ENCODE measurements at places on chromosomes 4 and X.

GRCh38 chr4:10075158-10075863 is 41.3 kb downstream of the WDR1 start:
- no peak for DNase-seq

DNA sequence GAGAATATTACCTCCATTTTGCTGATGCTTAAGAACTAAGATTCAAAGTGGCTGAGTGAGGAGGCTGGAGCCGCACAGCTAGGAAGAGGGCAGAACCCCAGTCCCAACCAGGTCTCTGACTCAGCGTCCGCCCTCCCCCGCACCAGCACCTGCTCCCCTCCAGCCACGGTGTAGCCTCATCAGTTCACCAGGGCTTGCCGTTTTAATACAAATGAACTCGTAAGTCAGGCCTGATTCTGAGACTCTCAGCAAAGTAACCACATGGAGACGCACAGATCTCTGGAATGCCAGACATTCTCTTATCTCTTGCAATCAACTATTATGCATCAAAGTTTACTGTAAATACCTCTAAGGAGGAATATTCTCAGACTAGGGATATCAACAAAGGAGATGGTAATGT is 52.4 kb downstream of the ENPP6 start:
- DNase-seq = no peak

DNA sequence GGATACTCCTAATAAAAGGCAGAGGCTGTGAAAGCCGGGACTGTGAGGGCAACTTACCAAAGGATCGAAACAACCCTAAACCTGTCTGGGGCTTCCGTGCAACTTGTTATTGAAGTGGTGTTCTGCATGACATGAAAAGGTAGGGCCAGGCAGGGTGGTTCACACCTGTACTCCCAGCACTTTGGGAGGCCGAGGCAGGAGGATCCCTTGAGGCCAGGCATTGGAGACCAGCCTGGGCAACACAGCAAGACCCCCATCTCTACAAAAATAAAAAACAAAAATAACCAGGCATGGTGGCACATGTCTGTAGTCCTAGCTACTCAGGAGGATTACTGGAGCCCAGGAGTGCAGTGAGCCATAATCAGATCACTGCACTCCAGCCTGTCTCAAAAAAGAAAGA is 12.3 kb downstream of the CASP3 start:
- DNase-seq = no peak

GRCh38 chrX:9191392-9191791 is 157.5 kb upstream of the FAM9B start:
- DNase-seq = no peak

DNA sequence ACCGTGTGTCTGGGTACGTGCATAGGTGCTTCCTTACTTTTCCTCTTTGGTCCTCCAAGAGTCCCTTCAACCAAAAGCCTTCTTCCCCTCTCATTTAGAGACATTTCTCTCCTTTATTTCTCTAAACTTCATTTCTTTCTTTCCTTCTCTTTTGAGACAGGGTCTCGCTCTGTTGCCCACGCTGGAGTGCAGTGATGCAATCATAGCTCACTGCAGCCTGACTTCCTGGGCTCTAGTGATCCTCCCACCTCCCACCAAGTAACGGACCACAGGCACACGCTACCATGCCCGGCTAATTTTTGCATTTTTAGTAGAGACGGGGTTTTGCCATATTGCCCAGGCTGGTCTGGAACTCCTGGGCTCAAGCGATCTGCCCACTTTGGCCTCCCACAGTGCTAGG is 42.2 kb downstream of the ACOX3 start:
- no peak for DNase-seq

DNA sequence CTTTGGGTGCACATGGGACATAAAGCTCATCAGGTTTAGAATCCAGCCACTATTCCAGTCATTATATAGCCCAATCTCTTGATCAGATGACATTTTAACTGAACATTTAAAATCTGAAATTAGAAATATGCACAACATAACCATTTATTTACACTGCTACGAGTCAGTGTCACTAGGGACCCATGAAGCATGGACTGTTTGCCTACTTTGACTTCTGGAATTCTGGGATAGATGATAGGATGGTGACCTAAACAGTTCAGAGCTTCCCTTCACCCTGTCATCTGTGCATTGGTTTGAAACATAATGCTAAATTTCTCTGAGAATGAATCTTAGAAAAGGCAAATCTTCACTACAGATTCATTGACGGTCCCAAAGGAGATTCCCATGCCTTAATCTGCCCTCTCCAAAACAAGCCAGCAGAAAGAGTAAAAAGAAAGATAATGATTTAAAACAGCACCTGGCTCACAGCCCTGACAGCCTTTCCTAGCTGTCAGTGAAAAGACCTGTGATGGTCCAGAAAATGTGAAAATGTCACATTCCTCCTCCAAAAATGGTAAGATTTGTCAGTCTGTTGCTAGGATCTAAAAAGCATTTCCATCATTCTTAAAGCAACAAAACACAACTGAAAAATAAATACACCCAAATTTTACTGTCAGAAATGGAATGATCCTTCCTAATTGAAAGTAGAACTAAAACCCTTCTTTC is 18.9 kb upstream of the HERC3 start:
- DNase-seq = no peak

DNA sequence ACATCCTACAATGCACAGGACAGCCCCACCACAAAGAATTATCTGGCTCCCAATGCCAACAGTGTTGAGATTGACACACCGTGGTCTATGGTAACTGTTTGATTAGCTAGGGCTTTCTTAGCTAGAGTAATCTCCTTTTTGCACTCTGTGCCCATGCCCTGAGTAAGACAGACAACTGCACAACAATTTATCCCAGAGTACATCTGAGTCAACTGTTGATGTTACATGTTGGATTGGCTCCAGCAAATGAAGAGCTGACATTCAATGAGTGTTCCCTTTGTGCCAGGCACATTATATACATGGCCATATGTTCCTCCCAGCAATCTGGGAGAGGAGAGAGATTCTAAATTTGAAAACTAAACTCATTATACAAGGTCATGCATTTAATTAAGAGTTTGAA is 3.9 kb upstream of the FAM9C start:
- DNase-seq = no peak

- DNase-seq = no peak
Observed at GRCh38 chrX:149531599-149531998, 9.2 kb upstream of the EOLA1 start.

- DNase-seq = no peak
Observed at GRCh38 chr4:32117693-32118092, 1397.5 kb downstream of the PCDH7 start.

GRCh38 chr4:140645614-140646412 is 77.1 kb upstream of the UCP1 start:
- DNase-seq = no peak

GRCh38 chr4:71602289-71602900 is 181.5 kb downstream of the GC start:
- no peak for DNase-seq

GRCh38 chr4:159390648-159391047 is 287.8 kb downstream of the RAPGEF2 start:
- DNase-seq = no peak

DNA sequence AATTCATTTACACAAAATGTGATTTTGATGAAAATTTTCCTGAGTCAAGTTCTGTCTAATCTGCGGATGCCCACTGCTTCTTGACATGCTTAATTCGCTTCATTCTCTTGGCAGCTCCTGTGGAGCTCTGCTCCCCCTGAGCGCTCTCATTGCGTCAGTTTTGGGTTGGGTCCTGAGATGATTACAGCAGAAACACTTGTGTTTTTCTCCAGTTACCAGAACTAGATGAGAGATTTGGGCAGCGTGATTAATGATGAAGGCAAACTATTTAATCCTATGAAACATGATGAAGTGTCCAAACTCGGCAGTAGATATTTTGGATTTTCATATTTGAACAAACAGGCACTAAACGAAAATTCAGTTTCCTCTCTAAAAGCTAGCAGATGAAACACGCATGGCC is 4.2 kb upstream of the CXCL1 start:
- no peak for DNase-seq

DNA sequence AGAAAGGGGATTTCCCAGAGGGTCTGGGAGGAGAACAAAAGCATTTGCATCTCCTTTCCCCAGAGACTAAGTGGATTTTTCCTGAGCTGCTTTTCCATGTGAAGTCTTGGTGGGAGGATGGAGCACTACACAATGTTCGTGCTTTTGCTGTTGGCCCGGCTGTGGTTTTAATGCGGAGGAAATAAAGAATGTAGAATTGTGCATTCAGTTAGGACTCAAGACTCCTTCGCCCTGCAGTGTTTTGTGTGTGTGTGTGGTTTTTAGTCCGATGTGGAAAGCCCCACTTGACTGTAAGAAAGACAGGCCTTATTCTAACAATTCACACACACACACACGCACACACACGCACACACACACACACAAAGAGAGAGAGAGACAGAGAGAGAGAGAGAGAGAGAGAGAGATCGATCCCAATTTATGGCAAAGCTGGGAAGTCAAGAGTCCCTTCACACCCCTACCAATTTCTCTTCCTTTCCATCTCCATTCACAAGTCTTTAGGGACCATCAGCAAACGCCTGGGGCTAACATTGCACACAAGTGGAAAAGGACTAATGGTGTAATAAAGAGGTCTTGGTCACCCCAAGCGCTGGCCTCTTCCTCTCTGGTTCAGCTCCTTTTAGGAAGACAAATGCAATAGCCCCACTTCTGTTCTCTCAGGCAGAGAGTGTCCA is 44.2 kb downstream of the CLDN34 start:
- no peak for DNase-seq

- DNase-seq = no peak
Observed at GRCh38 chr4:177008071-177008835, 215.5 kb upstream of the VEGFC start.

DNA sequence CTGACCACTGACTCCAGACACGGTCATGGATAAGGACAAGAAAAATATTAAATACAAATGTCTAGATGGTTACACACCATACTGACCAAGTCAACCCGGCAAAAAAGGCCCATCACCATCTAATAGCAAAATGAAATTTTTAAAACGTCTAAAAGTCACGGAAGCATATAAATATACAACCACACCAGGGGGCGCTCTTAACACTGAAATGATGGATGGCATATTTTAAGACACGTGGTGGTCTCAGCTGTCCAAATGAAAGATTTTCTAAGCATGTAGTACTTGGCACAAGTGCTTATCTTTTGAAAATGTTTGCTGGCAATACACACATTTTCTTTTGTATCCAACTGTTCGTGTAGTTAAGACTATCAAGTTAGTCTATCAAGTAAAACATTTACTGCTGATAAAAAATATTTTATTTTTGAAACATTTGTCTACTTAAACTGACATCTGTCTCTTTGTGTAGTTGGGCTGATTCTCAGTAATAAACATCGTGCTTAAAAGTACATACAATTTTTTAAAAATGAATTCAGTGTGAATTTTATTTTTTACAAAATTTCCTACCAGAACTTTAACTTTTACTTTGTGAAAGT is 64.6 kb downstream of the COX7B2 start:
- peak; percentile 20 for DNase-seq

DNA sequence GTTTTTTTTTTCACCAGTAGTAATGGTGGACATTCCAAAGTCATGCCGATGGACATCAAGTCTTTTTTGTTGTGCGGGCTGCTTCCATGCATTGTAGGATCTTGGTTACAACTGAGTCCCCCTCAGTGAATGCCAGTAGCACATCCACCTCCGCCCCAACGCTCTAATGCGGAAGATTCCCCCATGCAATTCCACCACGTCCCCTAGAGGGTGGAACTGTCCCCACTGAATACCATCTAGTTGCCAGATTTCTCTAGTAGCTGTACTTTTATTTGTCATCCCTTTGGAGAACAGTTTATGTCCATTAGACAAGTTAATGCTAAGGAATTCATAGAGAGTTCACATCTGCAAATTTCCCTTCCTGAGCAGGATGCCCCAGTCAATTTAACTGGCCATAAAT is 6.7 kb downstream of the SHISA3 start:
- no peak for DNase-seq

- no peak for DNase-seq
Observed at GRCh38 chr4:140078366-140078765, 75.6 kb downstream of the MAML3 start.

GRCh38 chr4:25560605-25561004 is 95.0 kb upstream of the SLC34A2 start:
- DNase-seq = no peak

GRCh38 chr4:8044699-8045098 is 105.0 kb upstream of the AFAP1 start:
- no peak for DNase-seq

- no peak for DNase-seq
Observed at GRCh38 chrX:153819384-153820040, 10.8 kb downstream of the PDZD4 start.

DNA sequence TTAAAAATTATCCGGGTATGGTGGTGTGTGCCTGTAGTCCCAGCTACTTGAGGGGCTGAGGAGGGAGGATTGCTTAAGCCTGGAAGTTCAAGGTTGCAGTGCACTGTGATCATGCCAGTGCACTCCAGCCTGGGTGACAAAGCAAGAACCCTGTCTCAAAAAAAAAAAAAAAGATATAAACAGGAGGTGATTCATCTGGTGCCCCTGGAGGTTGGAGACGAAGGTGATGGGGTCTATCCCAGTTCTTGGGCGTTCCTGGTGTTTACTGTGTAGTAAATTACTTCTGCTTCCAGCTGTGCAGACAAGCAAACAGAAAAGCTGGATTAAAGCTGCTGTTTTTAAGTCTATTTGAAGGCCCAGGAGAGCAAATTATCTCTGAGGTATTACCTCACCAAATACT is 19.9 kb downstream of the GPKOW start:
- no peak for DNase-seq

GRCh38 chr4:90226734-90227133 is 99.5 kb downstream of the CCSER1 start:
- DNase-seq = no peak

- DNase-seq = peak; percentile 83
Observed at GRCh38 chr4:105894660-105895582, at the start of gene NPNT. TSS of gene NPNT (plus strand) at chr4:105895471. CDS start at chr4:105895653, 182 bp downstream.

DNA sequence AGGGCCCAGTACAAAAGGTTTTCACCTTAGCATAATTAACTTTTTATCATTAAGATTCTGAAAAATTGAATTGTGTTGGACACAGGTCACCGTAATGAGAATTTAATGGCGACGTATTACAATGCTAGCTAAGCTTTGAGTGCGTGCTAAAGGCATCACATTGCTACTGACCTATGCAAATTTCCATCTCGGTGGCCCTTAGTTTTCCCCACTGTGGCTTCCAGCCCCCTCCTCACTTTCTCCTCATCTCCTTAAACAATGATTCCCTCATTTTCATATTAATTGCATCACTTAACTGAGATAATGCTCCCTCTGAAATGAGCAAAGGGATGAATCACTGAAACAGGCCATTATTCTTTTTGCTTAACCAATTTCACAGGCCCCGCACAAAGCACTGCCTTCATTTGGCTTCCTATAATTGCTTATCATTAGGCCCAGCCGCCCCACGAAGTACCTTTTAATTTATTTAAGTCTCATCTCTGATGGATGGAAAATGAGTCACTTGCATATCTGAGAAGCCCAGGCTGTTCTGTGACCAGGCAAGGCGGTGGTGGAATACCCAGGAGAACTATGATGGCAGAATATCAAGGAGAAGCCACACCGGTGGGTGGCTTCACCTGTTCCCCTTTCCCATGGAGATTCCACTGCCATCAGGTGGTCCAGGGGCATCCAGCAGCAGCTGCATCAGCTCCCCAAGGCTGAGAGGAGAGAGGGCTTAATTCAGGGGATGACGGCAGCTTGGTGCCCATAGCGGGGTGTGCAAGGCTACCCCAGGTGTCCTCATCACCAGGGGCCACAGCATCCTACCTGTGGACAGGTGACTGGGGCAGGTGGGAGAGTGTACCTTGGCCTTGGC is 223.8 kb upstream of the BOD1L1 start:
- DNase-seq = no peak
